NAMALWA (cell line): ENCODE measurements at places on chromosomes 12 and 14.

DNA sequence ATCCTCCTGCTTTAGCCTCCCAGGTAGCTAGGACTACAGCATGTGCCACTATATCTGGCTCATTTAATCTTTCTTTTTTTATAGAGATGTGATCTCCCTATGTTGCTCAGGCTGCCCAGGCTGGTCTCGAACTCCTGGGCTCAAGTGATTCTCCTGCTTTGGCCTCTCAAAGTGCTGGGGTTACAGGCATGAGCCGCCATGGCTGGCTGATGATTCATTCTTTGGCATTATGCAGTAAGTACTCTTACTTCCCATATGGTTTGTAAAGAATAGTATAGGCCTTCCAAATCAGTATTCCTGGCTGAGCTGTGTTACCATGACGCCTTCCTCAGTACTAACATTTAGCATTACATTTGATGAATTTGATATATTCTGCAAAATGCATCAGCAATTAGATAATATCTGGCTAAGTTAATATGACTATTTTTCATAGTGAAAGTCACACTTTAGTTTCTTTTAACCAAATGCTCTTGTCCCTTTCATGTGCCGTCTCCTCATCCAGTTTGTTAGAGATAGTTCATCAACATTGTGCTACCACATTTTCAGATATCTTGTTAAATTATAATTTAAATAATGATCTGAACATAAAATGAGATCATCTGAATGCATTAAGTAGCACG lies 3.2 kb upstream of the MIA2 start:
- no peak for DNase-seq

DNA sequence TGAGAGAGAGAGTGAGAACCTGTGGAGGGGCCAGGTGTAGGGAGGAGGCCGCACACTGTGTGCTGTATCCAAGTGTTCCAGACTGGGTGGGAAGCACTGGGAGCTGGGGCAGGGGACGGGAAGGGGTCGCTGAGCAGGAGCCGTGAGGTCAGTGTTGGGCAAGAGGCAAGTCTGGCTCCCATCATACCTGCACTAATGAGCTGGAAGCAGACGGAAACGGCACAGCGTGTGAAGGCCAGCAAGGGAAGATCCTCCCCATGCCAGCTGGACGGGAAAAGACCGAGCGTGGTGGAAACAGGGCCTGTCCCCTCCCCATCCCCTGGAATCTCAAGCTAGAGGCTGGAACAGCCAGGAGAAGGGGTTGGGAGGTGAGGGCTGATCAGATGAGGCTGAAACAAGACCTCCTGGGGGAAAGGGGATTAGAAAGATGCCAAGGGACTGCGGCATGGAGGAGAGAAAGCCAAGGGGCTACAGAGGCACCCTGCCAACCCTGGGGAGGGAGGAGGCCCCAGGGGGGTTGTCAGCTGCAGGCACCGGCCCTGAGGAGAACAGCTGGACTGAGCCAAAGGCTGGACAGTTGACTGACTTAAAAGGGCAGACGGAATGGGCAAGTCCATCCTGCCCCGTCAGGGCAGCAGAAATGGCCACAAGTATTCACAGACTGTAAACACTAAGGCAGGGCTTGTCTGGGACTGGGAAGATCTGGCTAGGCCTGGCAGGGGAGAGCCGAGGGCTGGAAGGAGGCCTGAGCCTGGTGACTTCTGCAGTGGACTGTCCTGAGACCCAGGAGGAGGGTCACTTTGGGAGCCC lies 19.0 kb upstream of the LTBP2 start:
- no peak for DNase-seq

DNA sequence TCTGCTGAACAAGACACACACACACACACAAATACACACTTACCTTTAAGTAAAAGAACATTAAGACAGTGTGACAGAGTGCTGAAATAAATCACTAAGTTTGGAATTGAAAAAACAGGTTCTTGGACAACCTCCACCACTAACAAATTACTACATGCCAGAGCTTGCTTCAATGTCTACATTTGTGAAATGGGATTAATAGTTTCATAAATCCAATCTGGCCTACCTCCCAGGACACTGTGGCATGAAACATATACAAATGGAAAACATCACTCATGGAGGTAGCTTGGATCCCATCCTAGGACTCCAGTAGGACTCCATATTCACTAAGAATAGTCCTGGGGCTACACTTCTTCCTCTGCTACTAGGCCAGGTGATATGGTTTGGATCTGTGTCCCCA lies 8.2 kb upstream of the CCDC60 start:
- no peak for DNase-seq

DNA sequence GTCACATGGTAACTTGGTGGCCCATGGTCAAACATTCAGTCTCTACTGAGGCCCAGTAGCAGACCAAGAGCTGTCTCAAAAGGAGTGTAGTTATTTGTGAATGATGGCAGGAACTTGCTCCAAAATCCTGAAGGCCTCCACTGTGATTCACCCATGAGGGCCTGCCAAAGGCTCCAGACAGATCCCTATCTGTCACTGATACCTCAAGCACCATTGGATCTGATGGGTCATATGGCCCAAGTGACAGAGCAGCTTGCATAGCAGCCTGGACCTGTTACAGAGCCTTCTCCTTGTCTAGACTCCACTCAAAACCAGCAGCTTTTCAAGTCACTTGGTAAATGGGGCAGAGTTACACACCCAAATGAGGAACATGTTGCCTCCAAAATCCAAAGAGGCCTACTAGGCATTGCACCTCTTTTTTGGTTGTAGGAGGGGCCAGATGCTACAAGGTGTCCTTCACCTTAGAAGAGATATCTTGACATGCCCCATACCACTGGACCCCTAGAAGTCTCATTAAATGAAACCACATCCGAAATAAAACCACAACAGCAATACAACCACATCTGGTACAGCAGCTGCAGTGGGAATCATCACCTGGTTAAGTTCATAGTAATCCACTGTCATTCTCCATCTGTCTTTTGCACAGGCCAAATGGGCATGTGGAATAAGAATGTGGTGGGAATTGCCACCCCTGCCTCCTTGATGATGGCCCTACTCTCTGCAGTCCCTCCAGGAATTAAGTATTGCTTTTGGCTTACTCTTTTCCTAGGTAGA lies 150.4 kb upstream of the MAX start:
- no peak for DNase-seq

DNA sequence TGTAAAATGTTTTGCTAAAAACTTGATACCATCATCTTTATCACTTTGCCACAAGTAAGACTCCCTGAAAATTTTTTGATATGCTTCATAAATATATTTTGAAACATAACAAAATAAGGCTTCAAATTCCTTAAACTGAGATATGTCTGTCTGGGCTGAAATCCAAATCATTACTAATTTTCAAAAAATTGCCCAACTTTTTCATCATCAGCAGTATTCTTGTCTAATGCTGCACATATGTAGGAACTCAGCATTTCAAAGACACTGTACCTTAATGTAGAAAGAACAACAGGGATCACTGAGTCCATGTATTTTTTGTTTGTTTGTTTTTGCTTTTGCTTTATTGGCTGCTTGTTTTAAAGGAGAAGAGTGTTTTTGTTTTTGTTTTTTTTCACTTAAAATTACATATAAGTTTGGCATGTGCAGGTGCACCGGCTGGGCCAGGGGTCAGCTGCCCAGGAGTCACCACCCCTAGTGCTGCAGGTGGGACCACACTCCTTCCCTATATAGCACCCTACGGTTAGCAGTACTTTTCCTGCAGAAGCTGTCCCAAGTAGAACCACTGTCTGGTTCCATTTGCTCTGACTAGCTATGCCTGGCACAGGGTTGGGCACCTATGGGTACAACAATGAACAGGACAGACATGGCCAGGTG lies 231.2 kb downstream of the PIK3C2G start:
- DNase-seq, result no peak

- DNase-seq, result peak; percentile 58
These were observed 45.5 kb downstream of the FGD4 start for GRCh38 chr12:32444895-32445294.
